ENCODE measurements at places on chromosomes 2 and 18. TPM values are rescaled to one million over a fixed set of nuclear protein-coding genes. Genes with fewer than 3 reads are reported as not detected.

GRCh38 chr2:84827978-84828575 lies 52.8 kb downstream of the TRABD2A start:
- DNase-seq, result no peak

- DNase-seq, result no peak
These were observed 62.5 kb downstream of the REEP1 start for GRCh38 chr2:86274918-86275275.

DNA sequence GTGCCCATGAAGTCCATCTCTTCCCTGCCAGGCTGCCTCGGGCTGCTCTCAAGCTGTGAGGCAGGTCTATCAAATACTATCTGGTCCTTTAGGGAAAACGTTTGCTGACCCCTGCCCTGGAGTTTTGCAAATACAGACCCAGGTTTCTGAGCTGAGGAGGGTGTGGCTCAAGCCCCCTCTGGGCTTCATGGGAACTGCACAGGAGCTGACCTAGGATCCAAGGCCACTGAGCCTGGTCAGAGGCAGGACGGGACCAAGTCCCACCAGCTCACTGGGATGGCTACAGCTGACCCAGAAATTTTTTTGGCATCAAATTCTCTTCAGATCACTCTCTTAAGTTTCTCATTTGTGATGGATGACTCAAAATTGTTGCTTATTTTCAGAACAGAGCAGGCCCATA lies 14.1 kb downstream of the ZNF516 start:
- no peak for DNase-seq

- no peak for DNase-seq
These were observed 73.5 kb upstream of the SERTAD2 start for GRCh38 chr2:64727013-64727767.

- DNase-seq, result no peak
These were observed 469.0 kb upstream of the SALL3 start for GRCh38 chr18:78510636-78511035.

GRCh38 chr18:24488824-24489493 lies 28.5 kb downstream of the HRH4 start:
- no peak for DNase-seq

DNA sequence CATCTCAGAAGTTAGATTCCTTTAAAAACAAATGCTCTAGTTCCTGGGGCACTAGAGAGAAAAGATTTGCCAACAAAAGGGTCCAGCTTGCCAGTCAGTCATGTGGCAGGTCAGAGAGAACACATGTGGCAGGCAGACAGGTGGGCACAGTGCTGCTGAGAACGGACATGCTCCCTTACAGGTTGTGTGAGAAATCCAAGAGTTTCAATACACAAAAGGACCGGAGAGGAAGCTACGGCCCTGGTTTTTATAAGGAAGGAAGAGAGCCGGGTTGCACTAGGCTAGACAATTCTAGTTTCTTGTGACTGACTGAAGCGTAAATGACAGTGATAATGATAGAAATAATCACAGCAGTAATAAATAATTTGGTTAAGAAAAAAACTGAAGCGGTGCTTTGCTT lies 18.3 kb downstream of the CDC42EP3 start:
- no peak for DNase-seq

- DNase-seq, result no peak
These were observed 41.1 kb downstream of the ACVR1 start for GRCh38 chr2:157835006-157835405.

DNA sequence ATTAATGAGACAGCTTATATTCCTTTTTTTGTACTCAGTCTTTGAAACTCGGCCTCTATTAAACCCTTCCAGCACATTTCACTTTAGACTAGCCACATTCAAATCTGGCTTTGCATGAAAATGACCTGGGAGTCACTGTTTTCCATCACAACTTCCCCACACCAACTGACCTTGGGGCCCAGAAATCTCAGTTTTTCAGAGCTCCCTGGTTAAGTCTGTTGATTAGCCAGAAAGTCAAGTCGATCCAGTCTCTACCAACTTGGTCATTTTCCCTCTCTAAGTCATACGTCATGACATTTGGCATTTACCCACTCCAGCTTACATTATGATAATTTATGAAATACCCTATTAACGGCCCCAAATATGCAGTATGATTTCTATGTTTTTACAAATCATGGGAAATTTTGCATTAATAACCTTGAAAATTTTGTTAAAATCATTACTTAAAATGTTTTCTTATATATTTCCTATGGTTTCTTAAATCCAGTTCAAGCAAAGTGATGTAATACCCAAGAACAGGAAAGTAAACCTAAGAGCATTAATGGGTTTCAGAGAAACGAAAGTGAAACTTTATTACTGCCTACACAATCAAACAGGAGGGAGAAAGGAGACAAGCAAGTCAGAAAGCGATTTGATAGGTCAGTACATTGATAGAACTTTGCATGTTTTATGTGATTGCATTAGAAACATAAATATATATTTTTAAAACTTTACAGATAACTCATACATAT lies 77.1 kb downstream of the SPATS2L start:
- DNase-seq, result no peak

GRCh38 chr2:39068299-39069135 lies 52.3 kb downstream of the SOS1 start:
- DNase-seq, result no peak

DNA sequence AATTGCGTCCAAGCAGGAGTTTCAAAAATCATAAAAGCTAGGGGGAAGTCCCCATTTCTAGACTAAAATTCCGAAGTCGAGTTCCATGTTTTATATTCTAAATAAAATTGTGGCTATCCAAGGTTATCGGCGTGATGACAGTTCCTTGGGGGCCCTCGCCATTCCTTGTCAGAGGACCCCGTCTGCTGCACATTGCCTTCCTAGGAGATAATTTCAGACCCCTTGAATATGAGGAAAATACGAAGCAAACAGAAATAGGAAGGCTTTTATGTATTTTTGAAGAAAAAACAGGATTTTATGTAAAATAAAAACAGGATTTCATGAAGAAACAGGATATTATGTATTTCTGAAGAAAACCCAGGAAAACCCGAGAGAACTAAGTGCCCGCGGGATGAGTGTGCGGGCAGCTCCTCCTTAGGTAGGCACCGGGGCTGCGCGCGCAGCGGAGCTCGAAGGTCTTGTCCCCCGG lies 465 bp upstream of the PLEKHA3 start:
- no peak for DNase-seq

DNA sequence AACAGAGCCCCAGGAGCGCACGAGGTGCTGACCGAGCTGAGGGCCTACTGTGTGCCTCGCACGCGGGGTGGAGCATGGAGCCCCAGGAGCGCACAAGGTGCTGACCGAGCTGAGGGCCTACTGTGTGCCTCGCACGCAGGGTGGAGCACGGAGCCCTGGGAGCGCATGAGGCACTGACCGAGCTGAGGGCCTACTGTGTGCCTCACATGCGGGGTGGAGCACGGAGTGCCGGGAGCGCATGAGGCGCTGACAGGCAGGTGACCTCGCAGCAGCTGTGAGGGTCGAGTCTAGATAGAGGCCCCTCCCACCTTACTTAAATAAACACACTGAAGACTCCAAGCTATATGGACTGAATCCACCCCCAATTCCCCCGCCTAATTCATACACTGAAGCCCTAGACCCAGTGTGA lies 60.3 kb downstream of the EIPR1 start:
- no peak for DNase-seq

- DNase-seq, result peak; percentile 58
These were observed 16.9 kb downstream of the WNT10A start for GRCh38 chr2:218897394-218898108.

GRCh38 chr2:231604101-231604684 lies 11.5 kb downstream of the TEX44 start:
- no peak for DNase-seq

- no peak for DNase-seq
These were observed 6.1 kb downstream of the C2orf92 start for GRCh38 chr2:97675430-97676113.

- no peak for DNase-seq
These were observed 121.7 kb upstream of the TACR1 start for GRCh38 chr2:75320898-75321598.

DNA sequence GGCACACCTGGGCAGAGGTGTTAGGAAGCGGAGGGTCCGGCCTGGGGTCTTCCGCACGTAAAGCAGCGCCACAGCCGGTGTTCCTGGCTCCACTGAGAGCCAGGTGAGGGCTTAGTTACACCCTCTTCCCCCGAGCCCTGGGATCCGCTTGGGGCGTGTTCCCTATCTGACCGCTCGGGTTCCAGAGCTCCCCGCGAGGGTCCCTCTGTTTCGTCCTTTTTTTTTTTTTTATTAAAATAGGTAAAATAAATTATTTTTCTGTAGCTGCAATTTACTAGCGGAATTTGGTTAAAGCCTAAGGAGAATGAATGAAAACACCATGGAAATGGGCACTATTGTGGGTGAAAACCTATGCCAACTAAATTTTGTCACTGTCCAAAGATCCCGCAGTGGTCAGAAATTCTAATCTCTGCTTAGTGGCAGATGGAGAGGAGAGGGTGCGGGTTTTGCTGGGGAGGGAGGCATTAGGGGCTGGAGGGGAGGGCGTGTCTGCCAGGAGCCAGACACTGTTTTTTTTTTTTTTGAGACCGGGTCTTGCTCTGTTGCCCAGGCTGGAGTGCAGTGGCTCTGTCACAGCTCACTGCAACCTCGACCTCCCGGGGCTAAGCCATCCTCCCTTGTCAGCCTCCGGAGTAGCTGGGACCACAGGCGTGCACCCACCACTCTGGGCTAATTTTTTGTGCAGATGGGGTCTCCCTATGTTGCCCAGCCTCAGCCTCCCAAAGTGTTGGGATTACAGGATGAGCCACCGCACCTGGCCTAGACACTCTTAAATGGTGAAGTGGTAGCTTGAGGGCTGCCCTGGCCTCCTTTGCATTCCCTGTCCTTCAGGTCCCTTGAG lies 834 bp downstream of the PDCL3 start:
- no peak for DNase-seq

DNA sequence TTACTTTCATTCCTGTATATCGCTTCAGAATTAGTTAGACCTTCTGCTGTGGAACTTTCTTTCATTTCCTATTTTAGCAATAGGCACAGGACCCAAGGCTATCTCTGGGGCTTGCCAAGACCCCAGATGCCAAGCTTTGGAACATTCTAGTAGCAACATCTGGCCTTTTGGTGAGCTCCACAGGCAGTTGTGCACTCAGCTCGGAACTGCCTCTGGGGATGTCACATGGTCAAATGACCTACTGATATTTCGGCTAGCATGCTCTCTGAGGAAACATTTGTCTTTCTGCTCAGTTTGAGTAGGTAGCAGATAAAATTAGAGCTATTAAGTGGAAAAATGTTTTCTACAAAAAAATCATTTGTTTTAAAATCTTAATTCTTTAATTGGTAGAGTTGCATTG lies 76.6 kb upstream of the ITGA4 start:
- DNase-seq, result no peak

- no peak for DNase-seq
These were observed 208.2 kb downstream of the PRKCE start for GRCh38 chr2:45859682-45860081.

DNA sequence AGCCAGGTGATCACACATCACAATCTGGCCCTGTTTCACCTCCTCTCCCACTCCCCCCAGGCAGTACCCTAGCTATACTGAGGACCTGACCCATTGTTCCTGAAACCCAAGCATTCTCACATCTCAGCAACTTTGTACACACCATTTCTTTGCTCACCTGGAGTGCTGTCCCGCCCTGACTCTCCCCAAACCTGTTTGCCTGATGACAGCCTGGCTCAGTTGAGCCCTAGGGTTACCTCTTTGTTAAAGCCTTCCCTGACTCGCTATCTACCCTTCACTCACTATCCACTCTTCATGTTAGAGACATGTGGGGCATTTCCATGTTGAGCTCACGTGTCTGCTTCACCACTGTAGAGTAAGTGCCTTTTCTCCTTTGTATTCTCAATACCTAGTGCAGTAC lies 49.1 kb downstream of the GREB1L start:
- DNase-seq, result no peak

GRCh38 chr2:9952856-9953503 lies 1.5 kb downstream of the GRHL1 start:
- DNase-seq, result no peak

DNA sequence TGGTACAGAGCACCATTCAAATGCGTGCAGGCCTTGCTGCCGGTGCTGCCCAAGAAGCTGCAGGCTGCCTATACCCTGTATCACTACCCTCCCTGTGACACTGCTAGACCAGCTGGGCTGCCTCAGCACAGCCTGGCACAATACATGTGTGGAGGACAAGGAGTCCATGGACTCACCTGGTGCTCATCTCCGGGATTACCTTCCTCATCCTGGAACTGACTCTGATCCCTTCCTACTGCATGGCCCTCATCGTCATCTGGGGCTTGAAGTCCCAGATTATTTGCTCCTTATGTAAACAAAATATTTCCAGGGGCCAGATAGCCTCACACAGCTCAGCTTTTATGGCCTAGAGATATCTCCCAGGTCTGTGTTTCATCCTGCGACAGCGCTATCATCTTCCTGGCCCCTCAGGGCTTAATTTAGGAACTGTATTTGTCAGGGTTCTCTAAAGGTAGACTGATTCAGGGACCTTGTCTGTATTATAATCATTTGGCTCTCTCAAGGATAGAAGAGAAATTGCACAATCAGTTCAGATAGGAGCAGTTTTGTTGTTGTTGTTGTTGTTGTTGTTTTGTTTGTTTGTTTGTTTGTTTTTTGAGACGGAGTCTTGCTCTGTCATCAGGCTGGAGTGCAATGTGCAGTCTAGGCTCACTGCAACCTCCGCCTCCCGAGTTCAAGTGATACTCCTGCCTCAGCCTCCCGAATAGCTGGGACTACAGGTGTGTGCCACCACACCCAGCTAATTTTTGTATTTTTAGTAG lies 42.9 kb downstream of the WDR75 start:
- no peak for DNase-seq

DNA sequence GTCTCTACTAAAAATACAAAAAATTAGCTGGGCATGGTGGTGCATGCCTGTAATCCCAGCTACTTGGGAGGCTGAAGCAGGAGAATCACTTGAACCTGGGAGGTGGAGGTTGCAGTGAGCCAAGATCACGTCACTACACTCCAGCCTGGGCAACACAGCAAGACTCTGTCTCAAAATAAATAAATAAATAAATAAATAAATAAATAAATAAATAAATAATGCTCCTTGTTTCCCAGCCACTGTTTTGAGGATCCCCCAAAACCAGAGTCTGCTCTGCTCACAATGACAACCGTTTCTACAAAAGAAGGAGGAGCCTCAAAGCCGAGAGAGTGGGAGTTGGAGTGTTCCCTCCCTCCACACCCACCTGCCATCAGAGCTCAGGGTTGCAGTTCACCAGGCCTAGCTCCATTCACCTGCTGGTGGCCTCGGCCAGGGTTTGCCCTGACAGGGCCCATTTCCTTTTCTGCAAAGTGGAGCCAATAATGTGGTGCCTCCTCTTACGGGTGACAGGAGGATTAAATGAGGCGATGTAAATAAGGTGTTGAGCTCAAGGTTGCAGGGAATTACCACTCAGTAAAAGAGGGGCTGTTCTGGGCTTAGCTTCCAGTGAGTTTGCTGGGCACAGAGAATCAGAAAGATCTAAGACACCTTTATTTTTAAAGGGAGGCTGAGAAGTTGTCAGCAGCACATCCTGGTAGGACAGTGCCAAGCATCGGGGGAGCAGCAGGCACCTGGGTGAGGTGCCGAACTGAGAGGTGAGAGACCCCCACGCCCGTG lies 25.5 kb downstream of the CRACDL start:
- peak; percentile 38 for DNase-seq

The CNDP1 gene
- total RNA-seq, result 0.28 TPM

The COL4A4 gene
- total RNA-seq, result not detected

The IL37 gene
- not detected for total RNA-seq

The BBS5 gene
- total RNA-seq, result 1.9 TPM

The YPEL5 gene
- 24.2 TPM for total RNA-seq

The OSR1 gene
- total RNA-seq, result not detected

The GALM gene
- total RNA-seq, result 86.0 TPM

The KCNIP3 gene
- not detected for total RNA-seq

The PROKR1 gene
- total RNA-seq, result not detected
